Glomerular endothelial cell (primary cell): ENCODE measurements at places on chromosomes 6 and 20.

- DNase-seq, result peak; percentile 73
Measured at GRCh38 chr6:73695619-73696421, at the start of gene CD109. Gene CD109 (plus strand): TSS chr6:73696203. CDS start chr6:73696216, 13 bp downstream.

DNA sequence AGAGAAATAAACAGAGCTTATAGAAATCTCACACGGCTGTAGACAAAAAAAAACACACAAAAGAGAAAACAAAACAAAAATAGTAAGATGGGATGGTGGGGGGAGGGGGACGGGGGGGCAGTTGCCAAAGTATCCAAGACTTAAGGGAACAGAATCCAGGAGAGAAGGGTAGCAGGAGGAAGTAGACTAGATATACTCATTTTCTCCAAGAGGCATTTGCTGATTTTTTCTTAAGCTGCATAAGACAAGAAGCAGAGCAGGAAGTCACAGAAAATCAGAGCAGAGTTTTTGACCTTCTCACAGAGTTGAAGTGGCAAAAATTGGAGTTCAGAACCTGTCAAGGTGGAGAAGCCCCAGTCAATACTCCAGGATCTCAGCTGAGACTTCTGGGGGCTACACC lies 237.7 kb downstream of the HIVEP2 start:
- no peak for DNase-seq

- DNase-seq, result peak; percentile 48
Measured at GRCh38 chr20:35994994-35995453, 26.6 kb downstream of the CNBD2 start.

- no peak for DNase-seq
Measured at GRCh38 chr6:117613920-117614560, 11.7 kb upstream of the GOPC start.

DNA sequence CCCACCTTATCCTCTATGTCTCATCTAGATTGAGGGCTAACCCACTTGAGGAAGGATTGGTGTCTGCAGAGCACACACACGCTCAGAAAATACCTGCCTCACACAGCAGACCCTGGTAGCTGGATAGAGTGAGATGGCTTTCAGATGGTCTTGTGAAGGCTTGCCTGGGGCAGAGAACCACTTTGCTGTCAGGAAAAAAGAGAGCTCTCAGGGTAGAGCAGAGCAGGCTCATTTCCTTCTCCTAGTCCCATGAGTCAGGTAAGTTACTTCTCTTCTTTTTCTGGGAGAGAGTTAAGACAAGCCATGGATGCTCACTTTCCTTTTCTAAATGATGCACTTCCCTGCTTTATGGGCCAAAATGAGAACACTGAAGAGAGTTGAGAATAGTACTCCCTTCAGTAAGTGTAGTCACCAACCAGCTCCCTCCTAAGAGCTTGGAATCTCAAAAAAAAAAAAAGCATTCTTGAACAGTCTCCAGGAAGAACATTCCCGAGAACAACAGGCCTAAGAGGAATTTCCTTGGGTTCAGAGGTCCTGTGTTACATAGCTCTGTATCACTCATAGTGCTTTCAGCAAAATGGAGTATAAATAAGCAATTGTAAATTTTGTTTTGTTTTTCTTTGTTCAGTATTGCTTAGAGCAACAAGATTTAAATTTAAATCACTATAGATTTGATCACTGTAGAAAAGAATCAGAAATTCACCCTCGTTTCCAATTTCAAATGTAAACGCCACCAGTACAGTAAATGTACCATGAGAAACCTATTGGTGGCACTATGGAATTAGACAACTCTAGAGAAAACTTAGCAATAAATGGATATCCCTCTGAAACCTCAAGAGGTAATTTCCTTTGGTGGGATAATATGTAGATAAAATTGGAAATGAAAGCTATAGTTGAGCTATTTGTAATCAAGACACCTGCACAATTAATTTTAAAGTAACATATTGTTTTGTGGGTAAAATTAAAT lies 530.3 kb downstream of the RFPL4B start:
- DNase-seq, result peak; percentile 80

DNA sequence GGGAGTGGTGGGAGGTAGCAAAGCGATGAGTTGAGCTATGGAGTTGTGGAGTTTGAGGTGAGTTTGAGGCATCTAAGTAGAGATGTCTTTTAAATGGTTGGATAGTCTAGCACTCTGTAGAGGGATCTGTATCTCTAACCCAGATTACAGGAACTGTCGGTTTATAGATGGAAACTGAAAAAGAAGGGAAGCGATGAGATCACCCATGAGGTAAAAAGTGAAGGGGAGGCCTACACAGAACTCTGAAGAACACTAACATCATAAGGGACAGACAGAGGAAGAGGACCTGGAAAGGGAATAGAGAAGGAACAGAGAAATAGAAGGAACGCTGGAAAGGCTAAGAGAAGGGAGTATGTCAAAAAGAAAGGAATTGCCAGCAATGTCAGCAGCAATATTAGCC lies 2.5 kb downstream of the HINT3 start:
- no peak for DNase-seq

GRCh38 chr20:3909952-3910366 lies 20.8 kb downstream of the PANK2 start:
- no peak for DNase-seq

DNA sequence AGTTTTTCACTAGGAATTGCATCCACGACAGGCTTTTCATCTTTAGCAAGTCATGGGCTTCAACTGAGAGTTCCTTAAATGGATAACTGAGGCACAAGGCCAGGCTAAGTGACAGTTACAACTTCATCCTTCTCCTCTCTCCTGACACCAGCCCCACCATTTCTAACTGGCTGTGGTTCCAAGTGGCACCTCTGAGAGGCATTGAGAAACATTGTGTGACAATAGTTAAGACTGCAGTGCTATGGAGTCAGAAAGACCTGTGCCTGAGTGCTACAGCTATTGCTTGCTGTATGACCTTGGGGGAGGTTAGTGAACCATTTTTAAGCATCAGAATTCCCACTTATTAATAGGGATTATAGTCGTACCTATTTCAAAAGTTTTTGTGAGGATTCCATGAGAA lies 26.2 kb upstream of the MLIP start:
- DNase-seq, result no peak

- no peak for DNase-seq
Measured at GRCh38 chr6:25002326-25003091, 66.7 kb upstream of the RIPOR2 start.

DNA sequence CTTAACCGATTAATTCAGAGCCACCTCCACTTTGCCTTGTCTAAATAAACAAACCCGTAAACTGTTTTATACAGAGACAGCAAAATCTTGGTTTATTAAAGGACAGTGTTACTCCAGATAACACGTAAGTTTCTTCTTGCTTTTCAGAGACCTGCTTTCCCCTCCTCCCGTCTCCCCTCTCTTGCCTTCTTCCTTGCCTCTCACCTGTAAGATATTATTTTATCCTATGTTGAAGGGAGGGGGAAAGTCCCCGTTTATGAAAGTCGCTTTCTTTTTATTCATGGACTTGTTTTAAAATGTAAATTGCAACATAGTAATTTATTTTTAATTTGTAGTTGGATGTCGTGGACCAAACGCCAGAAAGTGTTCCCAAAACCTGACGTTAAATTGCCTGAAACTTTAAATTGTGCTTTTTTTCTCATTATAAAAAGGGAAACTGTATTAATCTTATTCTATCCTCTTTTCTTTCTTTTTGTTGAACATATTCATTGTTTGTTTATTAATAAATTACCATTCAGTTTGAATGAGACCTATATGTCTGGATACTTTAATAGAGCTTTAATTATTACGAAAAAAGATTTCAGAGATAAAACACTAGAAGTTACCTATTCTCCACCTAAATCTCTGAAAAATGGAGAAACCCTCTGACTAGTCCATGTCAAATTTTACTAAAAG lies 2.7 kb downstream of the FOXC1 start:
- DNase-seq, result no peak

- DNase-seq, result no peak
Measured at GRCh38 chr6:133820208-133820607, 68.7 kb upstream of the TCF21 start.

GRCh38 chr6:131419702-131420101 lies 153.3 kb upstream of the ARG1 start:
- DNase-seq, result no peak

GRCh38 chr6:113530769-113531168 lies 326.4 kb upstream of the MARCKS start:
- no peak for DNase-seq

GRCh38 chr20:9627219-9627618 lies 112.8 kb downstream of the LAMP5 start:
- no peak for DNase-seq

GRCh38 chr6:131107151-131107550 lies 28.1 kb upstream of the AKAP7 start:
- peak; percentile 33 for DNase-seq

DNA sequence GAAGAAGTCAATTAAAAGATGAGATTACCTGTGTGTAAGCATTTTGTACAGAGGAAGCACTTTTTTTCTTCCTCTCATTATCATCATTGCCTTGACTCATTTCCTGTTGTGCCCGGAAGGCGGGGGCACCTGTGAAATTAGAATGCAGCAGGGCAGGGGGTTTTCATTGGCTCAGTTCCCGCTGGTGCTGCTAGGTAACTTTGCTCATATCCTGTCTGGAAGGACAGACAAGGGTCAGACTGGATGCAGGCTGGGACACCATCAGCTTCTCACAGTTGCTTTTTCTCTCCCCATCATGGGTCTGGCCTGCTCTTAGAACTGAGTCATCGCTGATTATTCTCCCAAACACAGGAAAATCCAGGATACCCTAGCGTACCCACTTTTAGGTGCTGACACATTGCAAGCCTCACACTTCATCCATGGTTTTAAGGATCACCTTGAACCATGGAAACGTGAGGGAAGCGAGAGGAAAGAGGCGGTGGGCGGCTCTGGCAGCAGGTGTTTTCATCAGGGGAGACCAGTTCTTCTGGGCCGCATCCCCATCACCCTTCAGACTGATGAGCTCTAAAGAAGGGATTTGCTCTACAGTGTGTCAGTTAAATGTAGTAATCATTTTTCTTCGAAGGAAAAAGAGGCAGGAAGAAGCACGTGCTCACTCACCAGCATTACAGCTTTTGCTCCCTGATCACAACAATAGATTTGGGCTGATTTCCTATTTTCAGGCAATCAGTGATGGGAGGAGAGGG lies 195.7 kb upstream of the SASH1 start:
- peak; percentile 82 for DNase-seq

DNA sequence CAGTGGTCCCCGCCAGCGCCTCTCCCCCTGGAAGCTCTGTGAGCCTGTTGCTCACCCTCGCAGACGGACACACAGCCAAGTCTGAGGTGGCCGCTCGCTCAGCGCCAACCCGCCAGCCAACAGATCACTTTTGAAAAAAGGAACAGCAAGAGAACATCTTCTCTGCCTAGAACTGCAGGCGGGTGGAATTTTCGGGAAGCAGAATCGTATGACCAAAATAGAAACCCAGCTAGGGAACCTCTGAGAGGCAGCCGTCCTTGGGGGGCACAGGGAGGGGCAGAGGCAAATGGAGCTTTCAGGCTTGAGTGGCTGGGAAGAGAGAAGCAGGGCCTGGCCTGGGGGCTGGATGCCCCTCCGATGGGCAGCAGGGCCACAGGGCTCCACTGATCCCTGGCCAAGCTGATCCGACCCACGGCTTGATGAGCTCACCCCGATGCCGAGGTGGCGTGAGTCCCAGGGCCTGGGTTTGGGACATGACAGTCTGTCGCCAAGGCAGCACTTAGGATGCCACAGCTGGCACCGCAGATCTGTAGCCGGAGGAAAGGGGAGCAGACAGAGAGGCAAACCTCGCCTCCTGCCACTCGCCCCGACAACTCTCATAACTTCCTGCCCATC lies 9.8 kb downstream of the NFATC2 start:
- no peak for DNase-seq

GRCh38 chr6:53699462-53699861 lies 33.9 kb upstream of the KLHL31 start:
- no peak for DNase-seq

- no peak for DNase-seq
Measured at GRCh38 chr20:32823078-32823477, 3.3 kb downstream of the MAPRE1 start.

DNA sequence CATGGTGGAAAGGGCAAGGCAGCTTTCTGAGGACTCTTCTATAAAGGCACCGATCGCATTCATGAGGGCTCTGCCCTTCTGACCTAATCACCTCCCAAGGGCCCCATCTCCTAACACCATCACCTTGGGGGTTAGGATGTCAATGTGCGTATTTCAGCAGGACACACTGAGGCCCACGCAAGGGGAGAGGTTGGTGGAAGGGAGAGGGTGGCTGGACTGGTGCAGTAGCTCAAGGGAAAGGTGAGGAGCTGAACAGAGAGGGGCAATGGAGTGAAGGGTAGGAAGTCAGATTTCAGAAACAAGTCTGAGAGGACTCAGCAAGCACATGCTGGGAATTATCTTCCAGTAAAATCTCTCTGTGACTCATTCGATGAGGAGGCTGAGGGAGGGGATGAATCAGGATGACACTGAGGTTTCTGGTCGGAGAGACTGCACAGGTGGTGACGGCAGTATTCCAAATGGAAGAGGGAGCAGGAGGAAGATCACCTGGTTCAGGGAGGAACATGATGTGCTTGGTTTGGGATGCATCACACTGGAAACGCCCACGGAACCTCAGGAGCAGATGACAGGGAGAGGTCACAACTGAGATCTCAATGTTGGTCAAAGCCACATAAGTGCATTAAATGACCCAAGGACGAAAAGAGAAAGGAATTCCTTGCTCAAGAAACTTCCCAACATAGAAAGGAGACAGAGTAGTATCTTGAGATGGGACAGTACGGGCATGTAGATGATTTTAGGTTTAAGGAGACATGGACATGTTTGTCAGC lies 67.1 kb downstream of the TFAP2A start:
- DNase-seq, result no peak

DNA sequence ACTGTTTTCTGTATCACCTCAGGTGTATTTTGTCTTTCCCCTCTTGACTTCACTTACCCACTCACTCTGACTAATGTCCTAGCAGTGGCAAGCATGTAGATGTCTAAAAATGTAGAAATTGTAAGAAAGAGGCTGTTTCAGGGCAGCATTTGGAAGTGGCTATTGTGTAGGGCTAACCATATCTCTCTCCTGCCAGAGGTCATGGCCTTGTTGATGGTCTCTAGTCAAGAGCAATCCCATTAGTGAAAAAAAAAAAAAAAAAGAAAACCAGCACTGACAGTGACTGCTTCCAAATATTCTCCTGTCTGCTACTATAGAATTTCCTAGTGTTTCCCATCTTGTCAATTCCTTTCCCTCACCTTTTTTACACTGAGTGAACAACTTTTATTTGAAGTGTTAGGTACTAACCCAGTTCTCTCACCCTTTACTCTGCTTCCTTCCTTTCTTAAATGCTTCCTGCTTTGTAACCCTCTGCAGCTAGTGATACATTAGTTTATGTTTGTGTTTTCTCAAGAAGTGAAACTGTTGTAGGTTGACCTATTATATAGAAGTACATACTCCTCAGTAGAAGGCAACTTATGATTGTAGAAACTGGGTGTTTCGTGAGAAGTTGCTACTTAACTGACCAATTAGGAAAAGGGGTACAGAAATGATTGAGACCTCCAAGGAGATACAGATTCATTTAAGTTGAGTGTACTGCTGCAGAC lies 174.1 kb upstream of the PTPRK start:
- no peak for DNase-seq

DNA sequence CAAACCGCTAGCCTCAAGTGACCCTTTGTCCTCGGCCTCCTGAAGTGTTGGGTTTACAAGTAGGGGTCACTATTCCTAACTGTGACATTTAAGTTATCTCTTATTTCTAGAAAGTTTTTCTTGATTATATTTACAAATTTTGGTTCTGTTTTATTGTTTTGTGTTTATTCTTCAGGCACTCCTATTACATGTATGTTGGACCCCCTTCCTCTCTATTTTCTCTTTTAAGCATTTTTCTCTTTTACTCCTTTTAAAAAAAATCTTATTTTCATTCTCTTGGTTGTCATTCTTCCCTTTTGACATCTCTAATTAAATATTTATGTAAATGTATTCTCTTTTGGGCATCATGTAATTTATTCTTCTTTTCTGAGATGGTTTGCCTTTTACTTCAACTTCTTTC lies 50.4 kb upstream of the MAP3K7 start:
- DNase-seq, result no peak
